ENCODE measurements at places on chromosomes 5 and 9. TPM values are rescaled to one million over a fixed set of nuclear protein-coding genes. Genes with fewer than 3 reads are reported as not detected.

The CCDC192 gene
- total RNA-seq: not detected

The FAM163B gene
- 0.22 TPM for total RNA-seq

The DMXL1 gene
- total RNA-seq: 22.6 TPM

The ANKRD55 gene
- total RNA-seq: not detected

The ADAM19 gene
- total RNA-seq: 11.3 TPM

The TMEM252 gene
- total RNA-seq: not detected

The LHFPL2 gene
- total RNA-seq: 6.0 TPM

The SLC6A19 gene
- not detected for total RNA-seq

The C5orf63 gene
- total RNA-seq: 11.4 TPM

DNA sequence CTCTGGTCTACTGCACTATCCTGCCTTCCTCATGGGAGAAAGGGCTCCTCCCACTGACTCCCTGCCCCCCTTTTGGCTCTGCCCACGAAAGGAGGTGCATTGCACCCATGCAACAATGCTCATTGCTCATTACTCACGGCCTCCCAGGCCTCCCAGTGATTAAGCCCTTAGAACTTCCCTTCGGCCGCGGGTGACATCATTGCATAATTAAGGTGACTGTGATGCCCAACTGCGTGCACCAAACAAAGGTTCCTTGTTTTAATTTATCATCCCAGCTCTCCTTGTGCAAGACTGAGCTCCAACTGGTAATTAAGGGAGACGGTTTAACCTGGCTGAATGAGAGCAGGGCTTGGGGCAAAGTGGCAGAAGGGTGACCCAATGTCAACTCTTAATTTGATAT, 180.4 kb downstream of the GAS1 start:
- no peak for DNase-seq

DNA sequence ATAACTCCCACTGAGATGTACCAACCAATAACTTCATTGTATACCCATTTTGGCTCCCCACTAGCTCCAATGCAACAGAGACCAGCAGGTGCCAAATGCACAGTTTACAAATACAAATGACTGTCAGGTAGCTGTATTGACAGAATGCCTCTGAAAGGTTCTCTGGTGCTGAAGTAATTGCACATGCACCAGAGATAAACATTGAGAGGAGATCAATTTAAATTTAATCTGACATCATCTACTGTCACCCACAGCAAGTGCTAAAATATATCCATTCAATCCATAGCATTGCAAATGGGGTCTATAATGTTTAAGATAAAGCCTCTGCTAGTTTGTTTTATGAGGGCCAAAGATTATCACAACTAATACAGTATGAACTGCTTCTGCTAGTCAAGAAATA, 80.2 kb downstream of the STX17 start:
- no peak for DNase-seq

GRCh38 chr9:4321554-4321953, 21.7 kb upstream of the GLIS3 start:
- no peak for DNase-seq

DNA sequence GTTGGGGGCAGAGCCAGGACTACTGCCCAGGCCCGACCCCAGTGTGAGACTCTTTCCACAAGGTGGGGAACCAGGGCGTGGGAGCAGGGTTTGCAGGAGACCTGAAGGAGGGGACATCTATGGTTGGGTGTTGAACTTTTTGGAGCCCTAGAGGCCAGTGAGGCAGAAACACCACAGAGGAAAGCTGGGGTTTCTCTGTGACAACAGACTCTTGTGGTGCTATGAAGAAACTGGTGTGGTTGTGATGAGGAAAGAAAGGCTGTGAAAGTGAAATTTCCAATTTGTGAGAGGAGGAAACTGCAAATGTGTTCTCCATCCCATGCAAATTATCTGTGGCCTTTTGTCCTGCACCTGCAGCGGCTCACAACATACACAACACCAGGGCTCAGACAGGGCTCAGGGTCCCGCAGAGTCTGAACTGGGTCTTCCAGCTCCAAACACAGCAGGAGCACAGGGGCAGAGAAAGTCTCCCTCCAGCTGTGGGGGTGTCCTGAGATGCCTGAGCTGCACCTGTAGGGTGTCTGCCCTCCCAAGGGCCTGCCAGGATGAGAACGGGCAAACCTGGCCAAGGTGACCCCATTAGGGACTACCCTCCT, 51.4 kb upstream of the GRHPR start:
- DNase-seq: no peak

DNA sequence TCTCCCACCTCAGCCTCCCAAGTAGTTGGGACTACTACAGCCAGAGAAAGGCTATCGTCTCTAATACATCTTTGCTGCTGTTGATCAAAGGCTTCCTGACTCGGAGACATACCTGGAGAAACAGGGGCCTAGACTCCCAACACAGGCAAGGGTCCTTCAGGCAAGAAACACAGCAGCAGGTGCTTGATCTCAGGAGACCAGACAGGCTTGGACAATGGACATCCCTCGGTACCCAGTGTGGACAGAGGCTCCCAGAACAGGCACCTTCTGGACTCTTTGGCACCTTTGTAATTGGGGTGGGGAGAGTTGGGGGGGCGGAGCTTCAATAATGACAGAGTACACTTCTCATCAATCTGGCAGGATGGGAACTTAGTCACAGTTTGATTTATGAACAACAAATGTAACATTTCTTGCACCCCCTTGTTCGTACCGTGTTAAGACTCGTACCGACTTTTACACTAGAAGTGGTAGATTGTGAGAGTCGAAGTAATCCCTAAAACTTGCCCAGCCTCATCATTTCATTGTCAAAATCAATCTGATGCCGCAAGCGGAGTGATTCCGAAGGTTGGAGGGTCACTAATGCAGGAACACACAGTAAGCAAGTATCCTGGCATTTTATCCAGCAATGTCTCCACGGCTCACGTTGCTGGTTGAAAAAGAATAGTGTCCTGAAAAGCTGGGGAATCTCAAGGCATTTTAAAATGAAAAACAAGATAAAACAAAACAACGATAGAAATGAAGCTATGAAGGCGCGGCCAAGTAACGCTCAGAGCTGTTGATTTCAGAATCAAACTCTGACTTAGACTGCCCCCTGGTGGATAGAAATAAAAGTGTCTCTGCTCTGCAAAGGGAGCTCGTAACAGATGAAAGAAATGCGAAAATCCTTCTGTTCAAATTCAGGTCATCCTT, 46.4 kb upstream of the STK32A start:
- DNase-seq: no peak

GRCh38 chr5:68475476-68475983, 260.0 kb downstream of the PIK3R1 start:
- no peak for DNase-seq

- DNase-seq: no peak
Observed at GRCh38 chr5:127098241-127098640, 24.9 kb upstream of the C5orf63 start.

- DNase-seq: peak; percentile 69
Observed at GRCh38 chr9:114348906-114349482, 19.3 kb downstream of the ORM2 start.

DNA sequence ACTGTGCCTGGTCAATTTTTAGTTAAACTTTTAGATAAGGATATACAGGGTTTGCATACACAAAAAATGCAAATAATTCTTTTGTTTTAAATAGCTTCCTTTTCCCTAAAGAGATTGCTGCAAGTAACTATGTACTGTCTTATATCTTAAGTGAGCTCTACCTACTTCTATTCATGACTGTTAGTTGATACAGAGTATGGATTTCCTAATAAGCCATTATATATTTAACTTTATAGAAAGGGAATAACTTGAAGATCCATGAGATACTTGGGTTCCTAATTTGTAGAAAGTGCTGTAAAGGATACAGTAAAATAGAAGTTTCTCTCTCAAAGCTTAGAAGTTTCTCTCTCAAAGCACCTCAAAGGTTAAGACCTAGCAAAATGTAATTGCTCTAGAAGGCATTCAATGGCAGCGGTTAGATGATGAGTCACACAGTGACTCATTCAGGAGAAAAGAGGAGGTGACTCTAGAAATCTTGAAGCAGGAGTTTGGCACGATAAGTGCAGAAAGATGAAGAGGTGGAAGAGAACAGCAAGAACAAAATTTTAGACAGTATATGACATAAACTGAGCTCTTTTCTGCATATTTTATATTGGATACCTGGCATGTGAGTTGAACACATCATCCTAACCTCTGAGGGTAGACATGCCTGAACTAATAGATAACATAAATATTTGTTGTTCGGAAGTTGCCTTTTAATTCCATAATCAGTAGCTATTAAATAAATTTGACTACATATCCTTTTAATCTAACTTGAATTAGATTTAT, 5.5 kb upstream of the DNAJC21 start:
- no peak for DNase-seq

- DNase-seq: no peak
Observed at GRCh38 chr5:100846772-100847171, 56.3 kb downstream of the ST8SIA4 start.

DNA sequence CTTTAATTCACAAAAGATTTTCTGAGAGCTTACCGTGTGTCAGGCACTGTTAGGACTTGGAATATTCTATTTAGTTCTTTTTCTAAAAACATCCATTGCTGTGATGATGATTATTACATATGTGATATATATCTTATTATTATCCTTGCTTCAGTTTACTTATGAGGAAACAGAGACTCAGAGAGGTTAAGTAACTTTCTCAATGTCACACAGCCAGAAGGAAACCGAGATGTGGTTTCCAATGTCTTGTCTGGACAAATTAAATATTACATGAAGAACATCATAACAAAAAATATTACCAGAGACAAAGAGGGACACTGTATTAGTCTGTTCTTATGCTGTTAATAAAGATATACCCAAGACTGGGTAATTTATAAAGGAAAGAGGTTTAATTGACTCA, 125.5 kb upstream of the DAP start:
- no peak for DNase-seq

- no peak for DNase-seq
Observed at GRCh38 chr5:121088341-121088740, 624.2 kb downstream of the PRR16 start.

- DNase-seq: no peak
Observed at GRCh38 chr5:74112372-74113195, 486.6 kb downstream of the ARHGEF28 start.

DNA sequence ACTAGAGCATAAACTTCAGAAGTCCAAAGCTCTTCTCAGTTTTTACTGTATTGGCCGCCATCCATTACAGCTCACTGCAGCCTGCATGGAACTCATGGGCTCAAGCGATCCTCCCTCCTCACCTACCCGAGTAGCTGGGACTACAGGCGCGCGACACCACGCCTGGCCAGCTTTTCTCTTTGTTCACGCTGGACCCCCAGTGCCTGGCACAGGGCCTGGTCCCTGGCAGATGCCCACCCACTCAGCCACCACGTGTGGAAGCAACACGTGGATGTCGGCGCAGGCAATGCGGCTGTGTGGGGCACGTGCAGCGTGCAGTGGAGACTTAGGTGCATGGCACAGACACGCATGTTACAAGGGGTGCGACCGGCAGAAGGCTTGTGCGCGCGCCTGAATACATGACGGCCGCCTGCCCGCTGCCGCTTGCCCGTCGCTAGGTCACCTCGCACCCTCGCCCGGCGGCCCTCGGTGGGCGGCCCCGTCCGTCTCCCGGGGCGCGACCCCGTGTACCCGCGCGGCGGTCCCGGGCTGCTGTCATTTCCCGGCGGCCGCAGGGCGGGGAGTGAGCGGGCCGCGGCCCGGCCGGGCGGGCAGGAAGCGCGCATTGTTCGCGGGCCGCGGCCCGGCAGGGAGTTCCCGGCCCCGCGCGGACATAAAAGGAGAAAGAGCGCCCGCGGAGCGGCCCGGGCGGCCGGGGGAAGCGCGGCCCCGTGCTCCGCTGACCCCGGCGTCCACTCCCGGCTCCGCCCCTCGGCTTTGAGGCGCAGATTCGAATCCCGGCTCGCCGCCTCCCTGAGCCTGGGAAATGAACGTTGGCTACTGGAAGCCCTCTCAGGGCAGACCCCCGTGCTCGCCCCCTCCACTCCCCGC, 24.1 kb upstream of the PTGS1 start:
- peak; percentile 85 for DNase-seq

GRCh38 chr9:95004411-95005277, 278.1 kb downstream of the AOPEP start:
- DNase-seq: peak; percentile 78

DNA sequence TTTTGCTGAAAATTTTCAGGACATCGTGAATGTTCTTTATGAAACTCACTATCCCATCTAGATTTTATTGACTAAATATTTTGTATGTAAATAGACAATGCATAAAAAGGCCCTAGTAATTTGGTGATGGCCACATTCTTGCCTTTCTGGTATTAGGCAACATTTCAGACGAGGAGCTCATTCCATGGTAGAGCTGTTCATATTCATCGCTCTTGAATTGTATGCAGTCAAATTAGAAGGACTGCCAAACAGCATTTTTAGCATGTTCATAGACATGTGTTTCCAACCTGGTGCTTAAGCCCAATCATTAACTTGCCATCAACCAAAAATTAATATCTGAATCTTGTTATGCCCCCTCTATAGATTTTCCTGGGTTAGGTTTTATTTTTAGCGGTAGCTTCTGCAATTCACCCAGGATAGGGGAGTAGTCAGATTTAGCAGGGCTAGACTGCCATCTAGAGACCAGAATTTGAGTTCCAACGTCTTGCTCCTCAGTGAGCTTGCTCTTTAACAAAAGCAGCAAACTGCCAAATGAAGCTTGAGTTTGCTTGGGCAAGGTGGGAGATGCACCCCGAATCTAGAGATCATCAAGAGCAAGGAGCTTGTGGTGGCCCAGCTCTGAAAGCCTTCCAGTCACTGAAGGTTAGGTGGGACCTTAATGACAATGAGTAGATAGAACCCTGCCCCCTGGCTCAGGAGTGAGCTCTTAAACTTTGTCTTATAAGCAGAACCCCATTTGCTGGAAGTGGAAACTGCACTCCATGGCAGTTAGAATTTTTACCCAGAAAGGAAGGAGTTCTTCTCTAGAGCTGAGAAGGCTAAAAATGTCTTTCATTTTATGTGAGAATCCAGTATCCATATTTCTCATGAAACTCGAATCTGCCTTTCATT, 456.2 kb downstream of the RASEF start:
- DNase-seq: no peak

DNA sequence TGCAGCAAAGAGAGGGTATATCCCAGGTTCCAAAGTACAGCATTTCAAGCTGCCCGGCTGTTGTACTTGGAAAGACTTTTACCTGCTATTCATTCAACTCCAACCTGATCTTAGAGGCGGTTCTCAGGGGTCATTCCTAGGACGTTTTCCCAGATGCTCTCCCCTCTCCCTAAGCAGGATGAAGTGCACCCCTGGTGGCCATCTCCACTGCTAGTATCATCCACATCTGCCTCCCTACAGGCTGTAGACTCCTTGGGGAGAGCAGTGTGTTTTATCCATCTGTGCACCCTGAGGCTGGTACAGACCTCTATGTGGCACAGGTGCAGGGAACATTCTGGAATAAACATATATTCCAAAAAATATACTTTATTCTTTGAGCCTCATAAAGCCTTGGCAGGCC, 56.8 kb downstream of the PTPN3 start:
- no peak for DNase-seq

DNA sequence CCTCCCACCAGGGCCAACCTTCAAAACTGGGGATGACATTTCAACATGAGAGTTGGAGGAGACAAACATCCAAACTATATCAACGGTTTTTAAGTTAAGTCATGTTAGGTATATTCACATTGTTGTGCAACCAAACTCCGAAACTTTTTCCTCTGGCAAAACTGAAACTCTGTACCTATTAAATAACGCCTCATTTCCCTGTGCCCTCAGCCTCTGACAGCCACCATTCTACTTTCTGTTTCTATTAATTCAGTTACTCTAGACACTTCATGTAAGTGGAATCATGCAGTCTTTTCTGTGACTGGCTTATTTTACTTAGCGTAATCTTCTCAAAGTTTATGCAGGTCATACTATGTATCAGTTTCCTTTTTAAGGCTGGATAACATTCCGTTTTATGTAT, 85.0 kb downstream of the CWC27 start:
- DNase-seq: no peak
